Activated CD4-positive, alpha-beta T cell treated with anti-CD3 and anti-CD28 coated beads, Interleukin-2, amount 50 U/mL, for 1 hour (primary cell): ENCODE measurements at places on chromosomes 1 and 21.

GRCh38 chr1:146001709-146002108 lies 5.3 kb upstream of the TXNIP start:
- no peak for DNase-seq

GRCh38 chr21:42467140-42467983 lies 28.7 kb downstream of the RSPH1 start:
- no peak for DNase-seq

- DNase-seq = no peak
Measured at GRCh38 chr21:35044770-35045541, 4.1 kb downstream of the RUNX1 start.

- DNase-seq = no peak
Measured at GRCh38 chr1:152582647-152583046, 2.3 kb upstream of the LCE3D start.

DNA sequence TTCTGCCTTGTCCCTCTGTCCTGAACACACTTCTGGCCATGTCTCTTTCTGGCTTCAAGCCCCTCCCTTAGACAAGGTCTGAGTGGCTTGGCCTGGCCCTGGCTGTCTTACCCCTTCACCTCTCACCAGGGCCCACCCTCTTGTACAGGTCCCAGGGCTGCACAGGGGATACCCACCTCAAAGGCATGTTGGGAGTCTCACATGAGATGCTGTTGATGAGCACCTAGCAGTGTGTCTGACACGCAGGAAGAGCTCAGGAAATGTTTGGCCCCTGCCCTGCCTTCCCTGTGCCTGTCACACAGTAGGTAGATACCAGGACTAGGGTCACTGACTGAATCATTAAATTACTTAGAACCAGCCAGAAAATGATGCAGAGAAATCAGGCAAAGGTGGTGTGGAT lies 16.6 kb downstream of the ZNF362 start:
- DNase-seq = no peak

- DNase-seq = no peak
Measured at GRCh38 chr21:33339135-33339534, 14.4 kb downstream of the IFNAR1 start.

- DNase-seq = no peak
Measured at GRCh38 chr21:28268685-28269084, 724.0 kb downstream of the LTN1 start.

DNA sequence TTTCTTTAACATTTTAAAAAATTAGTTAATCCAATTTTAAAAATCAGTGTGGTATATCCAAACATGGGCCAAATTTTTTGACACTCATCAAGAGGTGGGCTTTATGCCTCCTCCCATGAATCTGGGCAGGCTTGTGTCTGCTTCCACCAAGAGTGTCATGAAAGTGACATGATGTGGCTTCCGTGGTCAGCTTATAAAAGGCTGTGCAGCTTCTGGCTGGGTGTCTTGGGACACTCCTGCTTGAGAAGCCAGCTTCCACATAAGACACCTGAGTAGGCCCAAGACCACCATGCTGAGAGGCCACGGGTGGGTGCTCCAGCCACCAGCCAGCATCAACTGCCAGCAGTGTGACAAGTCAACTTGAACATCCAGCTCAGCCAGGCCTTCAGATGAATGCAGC lies 74.3 kb upstream of the RUNX3 start:
- DNase-seq = no peak

- no peak for DNase-seq
Measured at GRCh38 chr1:4838231-4838630, 183.8 kb downstream of the AJAP1 start.

DNA sequence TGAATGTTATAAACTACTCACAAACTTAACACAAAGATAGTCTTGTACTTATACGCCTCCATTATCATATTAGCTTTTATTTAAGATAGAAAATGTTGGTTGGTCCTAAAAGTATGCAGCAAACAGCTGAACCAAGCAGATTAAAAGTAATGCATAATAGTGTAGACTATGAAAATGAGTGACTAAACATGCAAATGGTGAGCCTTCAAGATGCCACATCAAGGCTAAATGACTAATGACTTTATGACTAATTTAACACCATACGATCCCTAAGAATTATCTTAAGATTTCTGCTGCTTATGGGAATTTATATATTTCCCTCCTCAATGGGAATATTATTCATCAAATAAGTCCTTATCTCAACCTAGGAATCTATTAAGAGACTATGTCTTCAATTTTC lies 4.6 kb downstream of the GPATCH2 start:
- DNase-seq = no peak

- no peak for DNase-seq
Measured at GRCh38 chr1:177448036-177448615, 277.4 kb downstream of the BRINP2 start.

GRCh38 chr1:26696119-26696653 lies 371 bp downstream of the ARID1A start:
- DNase-seq = peak; percentile 26

GRCh38 chr1:245091818-245092637 lies 62.8 kb upstream of the KIF26B start:
- no peak for DNase-seq

- DNase-seq = no peak
Measured at GRCh38 chr1:231442735-231443134, 20.6 kb upstream of the EGLN1 start.

DNA sequence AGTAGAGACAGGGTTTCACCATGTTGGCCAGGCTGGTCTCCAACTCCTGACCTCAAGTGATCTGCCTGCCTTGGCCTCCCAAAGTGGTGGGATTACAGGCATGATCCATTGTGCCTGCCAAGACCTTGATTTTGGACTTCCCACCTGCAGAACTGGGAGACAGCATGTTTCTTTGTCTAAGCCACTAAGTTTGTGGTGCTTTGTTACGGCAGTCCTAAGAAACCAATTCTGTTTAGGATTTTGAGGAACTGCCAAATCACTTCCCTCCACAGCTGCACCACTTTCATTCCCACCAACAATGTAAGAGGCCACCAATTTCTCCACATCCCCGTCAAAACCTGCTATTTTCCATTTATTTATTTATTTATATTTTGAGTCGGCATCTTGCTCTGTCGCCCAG lies 46.1 kb downstream of the CHAF1B start:
- no peak for DNase-seq

DNA sequence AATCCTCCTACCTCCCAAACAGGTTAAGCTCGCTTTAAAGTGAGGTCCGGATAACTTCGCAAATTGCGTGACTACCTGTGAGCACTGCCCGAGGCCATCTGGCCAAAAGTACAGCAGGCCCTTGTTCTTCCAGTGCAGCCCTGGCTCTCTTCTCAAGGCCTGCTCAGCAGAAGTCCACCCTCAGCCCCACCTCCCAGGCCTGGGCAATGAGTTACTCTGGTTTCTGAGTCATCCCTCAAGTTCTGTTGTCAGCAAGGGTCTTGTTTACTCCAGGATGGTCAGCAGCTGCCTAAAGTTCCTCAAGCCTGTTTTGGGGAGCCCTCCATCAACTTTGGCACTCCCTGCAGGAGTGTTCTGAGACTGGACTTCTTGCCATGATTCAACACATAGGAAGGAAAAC lies 101.7 kb downstream of the BCAR3 start:
- no peak for DNase-seq

- no peak for DNase-seq
Measured at GRCh38 chr1:69527273-69527672, 40.4 kb upstream of the LRRC7 start.

GRCh38 chr1:169363046-169363730 lies 4.4 kb downstream of the NME7 start:
- no peak for DNase-seq

DNA sequence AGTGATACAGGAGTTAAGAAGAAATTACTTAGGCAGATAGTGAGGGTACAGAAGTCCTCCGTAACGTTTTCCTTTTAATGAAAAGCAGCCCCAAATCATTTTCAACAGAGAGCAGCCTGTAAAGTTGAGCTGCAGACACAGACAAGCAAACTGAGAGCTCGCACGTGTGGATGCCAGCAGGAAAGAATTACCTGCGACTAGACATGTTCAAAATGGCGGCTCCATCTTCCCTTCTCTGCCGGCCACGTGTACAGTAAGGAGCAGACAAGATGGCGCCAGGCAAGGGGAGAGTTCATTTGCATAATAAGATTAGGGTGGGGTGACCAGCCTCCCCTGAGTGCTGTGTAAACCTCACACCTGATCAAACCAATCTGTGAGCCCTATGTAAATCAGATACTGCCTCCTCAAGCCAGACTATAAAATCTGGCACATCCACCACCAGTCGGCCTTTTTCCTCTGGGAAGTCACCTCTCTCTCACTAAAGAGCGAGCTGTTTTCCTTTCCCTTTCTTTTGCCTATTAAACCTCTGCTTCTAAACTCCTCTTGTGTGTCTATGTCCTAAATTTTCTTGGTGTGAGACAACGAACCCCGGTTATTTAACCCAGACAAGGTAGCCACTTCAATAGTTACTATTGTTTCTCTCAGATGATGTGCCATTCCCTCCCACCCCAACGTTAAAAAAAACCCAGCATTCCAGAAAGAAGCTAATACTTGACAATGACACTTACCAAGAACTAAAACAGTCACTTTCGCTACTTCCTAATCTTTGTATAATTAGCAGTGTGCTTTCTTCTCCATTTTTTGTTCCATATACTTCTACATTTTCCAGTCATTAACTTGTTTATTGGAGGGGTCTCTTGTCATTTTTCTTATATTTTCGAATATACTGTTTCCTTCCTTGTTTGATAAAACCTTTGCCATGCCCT lies 27.4 kb downstream of the DUSP10 start:
- no peak for DNase-seq

DNA sequence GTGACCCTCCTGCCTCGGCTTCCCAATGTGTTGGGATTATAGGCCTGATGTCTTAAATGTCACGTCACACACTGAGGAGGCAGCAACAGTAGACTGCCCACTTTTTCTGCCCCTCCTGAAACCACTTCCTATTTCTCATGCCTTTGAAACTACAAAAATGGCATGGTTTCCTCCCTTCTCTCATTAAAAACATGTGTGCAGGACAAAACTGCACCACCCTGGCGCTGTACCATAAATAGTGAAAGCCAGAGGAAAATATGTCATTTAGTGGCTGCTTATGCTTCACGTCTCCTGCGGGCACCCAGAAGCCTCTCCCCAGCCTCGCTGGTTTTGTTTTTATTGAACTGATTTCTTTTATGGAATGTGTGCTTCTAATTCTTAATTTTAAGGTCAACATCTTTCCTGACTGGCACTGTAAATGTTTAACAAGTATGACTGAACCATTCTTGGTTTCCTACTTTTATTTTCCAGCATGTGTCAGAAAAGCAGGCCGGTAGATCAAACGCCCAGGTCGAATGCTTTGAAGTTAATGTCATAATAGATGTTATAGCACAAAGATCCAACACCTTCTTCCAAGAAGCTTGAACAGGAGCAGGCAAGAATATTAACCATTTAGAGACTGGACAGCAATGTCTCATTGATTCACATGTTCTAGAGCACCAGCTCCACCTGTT lies 59.6 kb upstream of the C1orf87 start:
- no peak for DNase-seq

DNA sequence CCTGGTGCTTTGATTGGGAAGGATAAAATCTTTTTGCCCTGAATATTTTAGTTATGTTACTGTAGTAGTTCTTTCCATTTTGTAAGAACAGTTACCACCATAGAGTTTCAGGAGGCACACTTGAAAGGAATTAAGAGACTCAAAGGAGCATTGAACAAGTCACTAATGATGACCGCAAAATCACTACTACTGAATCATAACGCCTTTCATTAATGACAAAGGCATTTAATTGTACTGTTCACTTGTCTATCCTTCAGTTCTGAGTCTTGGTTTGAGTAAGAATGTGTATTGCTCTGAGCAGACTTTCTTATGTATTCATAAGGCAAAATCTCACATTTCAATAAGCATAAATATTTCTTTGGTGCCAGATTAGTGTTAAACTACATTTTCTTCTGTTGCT lies 24.9 kb downstream of the LHX9 start:
- no peak for DNase-seq

DNA sequence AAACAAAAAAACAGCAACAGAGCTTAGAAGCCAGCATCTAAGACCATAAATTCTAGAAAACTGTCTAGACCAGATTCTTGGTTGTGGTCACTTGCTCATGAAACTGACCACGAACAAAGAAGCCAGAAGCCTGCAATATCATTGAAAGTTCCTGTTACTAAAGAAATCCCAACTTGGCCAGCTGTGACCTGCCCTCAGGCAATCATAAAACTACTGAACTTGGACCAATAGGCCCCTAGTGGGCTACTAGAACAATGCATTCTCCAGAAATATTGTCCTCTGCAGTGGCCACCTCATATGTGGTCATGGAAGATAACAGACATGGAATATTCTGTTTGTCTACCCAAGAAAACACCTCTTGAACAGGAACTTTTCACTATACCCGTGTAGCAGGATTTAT lies 87.7 kb downstream of the SPATA17 start:
- DNase-seq = no peak

DNA sequence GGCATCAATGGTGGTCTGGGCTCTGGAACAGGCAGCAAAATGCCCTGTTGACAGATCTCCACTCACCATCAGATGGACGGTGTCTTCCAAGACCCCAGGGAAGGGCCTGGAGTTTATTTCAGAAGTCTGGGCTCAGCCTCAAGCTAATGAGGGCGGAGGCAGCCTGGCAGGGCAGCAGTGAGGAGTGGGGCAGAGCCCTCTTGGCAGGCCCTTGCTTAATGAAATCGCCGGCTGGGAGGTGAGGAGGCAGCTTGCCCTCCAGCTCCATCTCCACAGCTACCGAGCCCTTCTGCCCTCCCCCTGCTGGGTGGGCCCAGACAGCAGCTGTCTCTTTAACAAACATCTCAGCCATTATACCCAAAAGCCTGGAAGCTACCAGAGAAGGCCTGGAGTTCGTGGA lies 22.0 kb upstream of the GRIK3 start:
- no peak for DNase-seq

DNA sequence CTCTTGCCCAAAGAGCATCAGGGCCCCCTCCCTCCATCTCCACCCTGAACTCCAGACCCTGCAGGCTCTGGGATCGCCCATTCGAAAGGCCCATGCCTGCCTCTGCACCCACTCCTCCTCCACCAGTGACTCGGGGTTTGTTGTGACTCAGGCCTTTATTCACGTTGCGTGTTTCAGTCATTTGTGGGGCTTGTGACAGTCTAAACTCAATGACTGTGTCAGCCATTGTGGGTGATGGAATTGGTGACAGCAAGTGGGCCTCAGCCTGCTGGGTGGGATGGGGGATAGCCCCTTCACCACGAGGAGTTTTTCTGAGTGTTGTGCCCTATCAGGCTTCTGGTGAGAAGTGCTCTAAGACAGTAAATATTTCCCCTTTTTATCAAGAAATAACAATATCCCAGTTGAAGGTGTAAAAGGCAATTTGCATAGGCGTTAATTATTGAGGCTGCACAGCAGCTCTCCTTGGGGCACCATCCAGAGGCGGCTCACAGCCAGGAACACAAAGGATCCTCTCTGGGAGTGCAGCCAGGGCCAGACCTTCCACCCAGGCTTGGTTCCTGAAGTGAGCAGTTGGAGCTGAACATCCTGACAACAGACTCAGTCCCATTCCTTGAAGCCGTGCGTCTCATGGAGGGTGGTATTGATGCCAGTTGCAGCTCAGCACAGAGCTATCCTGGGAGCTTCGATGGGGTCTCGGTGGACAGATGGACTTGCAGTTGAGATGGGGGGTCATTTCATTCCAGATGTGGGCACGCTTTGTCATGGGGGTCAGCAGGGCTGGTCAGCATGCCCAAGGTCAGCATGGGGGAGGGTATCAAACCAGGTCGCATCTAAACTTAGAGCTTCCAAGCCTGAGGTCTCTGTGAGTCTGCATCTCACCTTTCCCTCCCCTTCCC lies 135.6 kb upstream of the CACNA1E start:
- no peak for DNase-seq
